ENCODE measurements at places on chromosomes 4 and X. TPM values are rescaled to one million over a fixed set of nuclear protein-coding genes. Genes with fewer than 3 reads are reported as not detected.

Gene METAP1
- 35.4 TPM for total RNA-seq

Gene PIM2
- 9.3 TPM for total RNA-seq

Gene AMER1
- total RNA-seq = 7.9 TPM

Gene PRDM5
- total RNA-seq = 27.0 TPM

Gene HTN1
- total RNA-seq = not detected

Gene NSG1
- 1.3 TPM for total RNA-seq

Gene RNF175
- 4.7 TPM for total RNA-seq

Gene GYPE
- 2.2 TPM for total RNA-seq

Gene SCML2
- total RNA-seq = 6.7 TPM

Gene PNPLA4
- total RNA-seq = 19.9 TPM

Gene BEX3
- total RNA-seq = 222 TPM

Gene WAS
- total RNA-seq = 6.4 TPM

Gene RRAGB
- 52.8 TPM for total RNA-seq

Gene OPHN1
- total RNA-seq = 20.4 TPM

Gene RAPGEF2
- total RNA-seq = 81.0 TPM

Gene ATP2B3
- 0.12 TPM for total RNA-seq

Gene RAB41
- total RNA-seq = not detected

Gene GAGE13
- not detected for total RNA-seq

Gene SLC10A7
- total RNA-seq = 15.4 TPM

Gene SPACA5
- total RNA-seq = not detected

Gene RIPPLY1
- total RNA-seq = 1.3 TPM

Gene MAGEC3
- total RNA-seq = not detected

Gene SRPK3
- 15.1 TPM for total RNA-seq

Gene GAGE10
- total RNA-seq = not detected

Gene CXXC4
- 2.9 TPM for total RNA-seq

Gene STARD8
- total RNA-seq = 32.3 TPM

Gene MAGEA2
- total RNA-seq = not detected

Gene IQCM
- total RNA-seq = not detected

Gene NCAPG
- 12.6 TPM for total RNA-seq

Gene PHKA2
- total RNA-seq = 46.9 TPM

Gene ADH1B
- 36.6 TPM for total RNA-seq

Gene FRMPD4
- total RNA-seq = 0.41 TPM

Gene HSFX4
- total RNA-seq = not detected

Gene CFP
- total RNA-seq = 6.4 TPM

Gene WDR44
- 12.3 TPM for total RNA-seq

Gene GABRQ
- 0.99 TPM for total RNA-seq

Gene TEX13D
- total RNA-seq = not detected

Gene EDNRA
- 56.5 TPM for total RNA-seq

Gene STIM2
- 17.0 TPM for total RNA-seq

Data from metanephros (tissue), 2 donors.